Neural progenitor cell (in vitro differentiated cells): ENCODE measurements at places on chromosomes 13 and 19. TPM values are rescaled to one million over a fixed set of nuclear protein-coding genes. Genes with fewer than 3 reads are reported as not detected.

Gene LGALS7B
- not detected in 2 replicates for total RNA-seq

DNA sequence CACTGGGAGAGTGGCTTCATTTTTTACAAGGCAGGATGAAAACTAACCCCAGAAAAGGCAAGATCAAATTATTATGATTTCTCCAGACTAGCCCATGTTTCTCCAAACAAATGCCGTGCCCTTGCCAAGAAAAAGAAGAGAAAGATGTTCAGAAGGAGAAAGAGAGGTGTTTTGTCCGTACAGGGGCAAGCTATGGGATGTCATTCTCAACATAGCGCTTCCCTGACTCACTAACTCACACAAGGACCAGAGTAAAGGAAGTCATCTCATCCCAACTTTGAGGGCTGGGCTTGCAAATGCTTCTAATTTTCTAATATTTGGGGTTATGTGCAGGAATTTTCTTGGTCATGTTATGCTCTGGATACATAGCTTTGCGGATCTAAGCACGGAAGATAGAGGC lies 224.2 kb upstream of the MAB21L1 start:
- no peaks in the 10 kb centered on the region for H3K27me3 ChIP-seq
- no peaks in the 10 kb centered on the region for H3K36me3 ChIP-seq
- no peak overlapping the region for H3K27ac ChIP-seq
- DNase-seq: no peak
- peaks cover 8% of the 10 kb centered on the region for H3K4me1 ChIP-seq

GRCh38 chr19:5880604-5881078 lies 10.3 kb upstream of the FUT5 start:
- H3K27ac ChIP-seq: no peak overlapping the region
- DNase-seq: no peak
- no peaks in the 10 kb centered on the region for H3K27me3 ChIP-seq
- H3K36me3 ChIP-seq: no peaks in the 10 kb centered on the region

- no peaks in the 10 kb centered on the region for H3K4me1 ChIP-seq
- H3K27me3 ChIP-seq: no peaks in the 10 kb centered on the region
- no peak overlapping the region for H3K27ac ChIP-seq
- DNase-seq: no peak
- H3K36me3 ChIP-seq: no peaks in the 10 kb centered on the region
Measured at GRCh38 chr13:50715402-50716146, 127.9 kb downstream of the DLEU7 start.

DNA sequence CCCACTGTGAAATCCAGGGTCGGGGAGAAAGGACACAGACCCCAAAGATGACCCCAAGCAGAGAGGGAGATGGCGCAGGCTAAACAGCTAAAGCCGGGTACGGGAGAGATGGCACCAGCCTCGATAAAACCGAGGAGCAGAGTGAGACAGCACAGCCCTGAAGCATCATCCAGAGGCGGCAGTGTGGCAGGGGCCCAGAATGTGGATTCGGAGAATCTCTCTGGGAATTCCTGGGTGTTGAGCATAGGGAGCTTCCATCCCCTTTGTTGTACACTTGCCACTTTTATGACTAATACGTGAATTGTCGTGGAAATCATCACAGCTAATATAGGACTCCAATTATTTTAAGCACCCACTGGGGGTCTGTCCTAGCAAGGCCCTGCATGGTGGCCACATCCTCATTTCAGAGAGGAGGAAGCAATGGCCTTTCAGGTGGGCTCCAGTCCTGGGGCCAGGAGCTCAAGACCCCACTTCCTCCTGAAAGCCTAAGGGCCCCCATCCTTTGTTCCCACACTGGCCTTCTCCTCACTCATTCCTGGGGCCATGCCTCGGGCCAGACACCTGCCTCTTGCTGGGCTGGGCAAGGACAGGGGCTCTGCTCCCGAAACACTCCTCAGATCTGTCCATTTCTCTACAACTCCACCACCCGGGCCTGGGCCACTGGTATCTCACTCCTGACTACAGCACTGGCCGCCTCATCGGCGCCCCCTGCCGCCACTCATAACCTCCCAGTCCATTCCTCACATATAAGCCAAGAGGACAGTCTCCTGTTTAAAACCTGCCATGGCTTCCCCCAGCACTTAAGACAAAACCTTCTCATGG lies 29.3 kb upstream of the ATP1A3 start:
- peak; percentile 55 for DNase-seq
- no peaks in the 10 kb centered on the region for H3K36me3 ChIP-seq
- no peak overlapping the region for H3K4me3 ChIP-seq

- H3K4me3 ChIP-seq: no peak overlapping the region
- H3K4me1 ChIP-seq: peaks cover 3% of the 10 kb centered on the region
- H3K27ac ChIP-seq: no peak overlapping the region
Measured at GRCh38 chr13:48006396-48006795, 5.3 kb upstream of the SUCLA2 start.

GRCh38 chr19:1170938-1171754 lies 2.9 kb downstream of the SBNO2 start:
- no peak overlapping the region for H3K27ac ChIP-seq
- peak; percentile 40 for DNase-seq
- no peaks in the 10 kb centered on the region for H3K27me3 ChIP-seq
- no peaks in the 10 kb centered on the region for H3K36me3 ChIP-seq
- peak overlapping the region; percentile 79 for H3K4me3 ChIP-seq
- H3K4me1 ChIP-seq: peaks cover 17% of the 10 kb centered on the region

DNA sequence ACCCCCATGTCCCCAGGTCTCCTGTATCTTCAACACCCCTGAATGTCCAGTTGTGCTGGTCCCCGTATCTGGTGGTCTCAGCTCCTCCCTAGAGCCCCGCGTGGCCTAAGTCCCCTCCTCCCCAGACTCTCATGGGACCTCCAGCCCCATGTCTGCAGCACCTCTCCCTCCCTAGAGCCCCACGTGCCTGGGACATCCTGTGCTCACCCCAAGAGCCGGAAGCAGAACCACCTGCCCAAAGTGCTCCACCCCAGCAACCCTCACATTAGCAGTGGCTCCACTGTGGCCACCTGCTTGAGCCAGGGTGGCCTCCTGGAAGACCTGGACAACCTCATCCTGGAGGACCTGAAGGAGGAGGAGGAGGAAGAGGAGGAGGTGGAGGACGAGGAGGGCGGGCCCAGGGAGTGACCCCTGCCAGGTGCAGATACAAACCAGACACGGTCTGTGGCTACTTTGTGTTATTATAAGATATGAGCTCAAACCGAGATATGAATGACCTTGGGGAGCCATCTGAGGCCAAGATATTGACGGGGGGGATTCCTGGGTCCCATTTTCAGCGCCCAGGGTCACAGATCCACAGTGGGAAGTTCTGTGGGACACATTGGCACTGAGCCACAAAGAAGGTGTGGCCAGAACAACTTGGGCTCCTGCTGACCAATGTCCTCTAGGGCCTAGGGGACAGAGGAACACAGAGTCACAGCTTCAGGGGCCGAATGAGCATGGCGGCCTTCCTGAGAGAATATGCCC lies 6.0 kb downstream of the SHFL start:
- no peaks in the 10 kb centered on the region for H3K36me3 ChIP-seq
- DNase-seq: no peak
- H3K27me3 ChIP-seq: peaks cover 36% of the 10 kb centered on the region
- H3K27ac ChIP-seq: no peak overlapping the region
- H3K4me1 ChIP-seq: no peaks in the 10 kb centered on the region
- no peak overlapping the region for H3K4me3 ChIP-seq

DNA sequence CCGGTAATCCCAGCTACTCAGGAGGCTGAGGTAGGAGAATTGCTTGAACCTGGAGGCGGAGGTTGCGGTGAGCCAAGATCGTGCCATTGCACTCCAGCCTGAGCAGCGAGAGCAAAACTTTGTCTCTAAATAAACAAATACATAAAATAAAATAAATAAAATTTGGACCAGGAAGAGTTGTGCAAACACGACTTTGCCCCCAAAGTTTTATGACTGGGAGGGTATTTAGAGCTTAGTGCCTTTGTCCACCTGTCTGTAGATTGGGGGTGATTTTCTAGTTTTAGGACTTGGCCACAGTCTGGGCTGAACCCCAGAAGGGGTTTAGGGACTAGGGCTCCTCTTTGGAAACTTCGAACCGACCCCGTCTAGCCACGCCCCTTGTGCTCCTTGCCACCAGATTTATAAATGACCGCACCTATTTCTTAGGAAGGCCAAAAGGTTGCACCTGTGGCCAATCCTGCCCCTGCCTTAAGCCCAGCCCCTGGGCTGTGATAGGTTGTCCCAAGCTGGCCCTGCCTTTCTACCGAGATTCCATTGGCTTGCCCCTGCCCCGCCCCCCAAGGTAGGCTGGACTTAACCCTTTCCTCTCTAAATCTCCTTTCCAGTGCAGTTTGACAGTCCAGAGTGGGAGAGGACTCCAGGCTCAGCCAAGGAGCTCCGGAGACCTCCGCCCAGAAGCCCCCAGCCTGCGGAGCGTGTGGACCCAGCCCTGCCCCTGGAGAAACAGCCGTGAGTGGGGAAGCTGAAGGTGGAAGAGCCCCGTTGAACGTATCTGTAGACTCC lies 5.3 kb downstream of the SHD start:
- no peak overlapping the region for H3K4me3 ChIP-seq
- peaks cover 7% of the 10 kb centered on the region for H3K4me1 ChIP-seq
- H3K36me3 ChIP-seq: no peaks in the 10 kb centered on the region
- peaks cover 62% of the 10 kb centered on the region for H3K27me3 ChIP-seq
- no peak overlapping the region for H3K27ac ChIP-seq
- DNase-seq: peak; percentile 87

Gene PGLYRP1
- not detected in 2 replicates for total RNA-seq

Gene ZNF439
- total RNA-seq: 5.2 and 6.5 TPM in 2 replicates

Gene ICAM4
- 0.15 TPM in 1 of 2 replicates, not detected in the other for total RNA-seq

GRCh38 chr13:110716247-110716515 lies 2.7 kb downstream of the ING1 start:
- peak; percentile 57 for DNase-seq
- H3K4me3 ChIP-seq: peak overlapping the region; percentile 98
- H3K27ac ChIP-seq: peak overlapping the region; percentile 69
- no peaks in the 10 kb centered on the region for H3K36me3 ChIP-seq
- peaks cover 20% of the 10 kb centered on the region for H3K4me1 ChIP-seq

DNA sequence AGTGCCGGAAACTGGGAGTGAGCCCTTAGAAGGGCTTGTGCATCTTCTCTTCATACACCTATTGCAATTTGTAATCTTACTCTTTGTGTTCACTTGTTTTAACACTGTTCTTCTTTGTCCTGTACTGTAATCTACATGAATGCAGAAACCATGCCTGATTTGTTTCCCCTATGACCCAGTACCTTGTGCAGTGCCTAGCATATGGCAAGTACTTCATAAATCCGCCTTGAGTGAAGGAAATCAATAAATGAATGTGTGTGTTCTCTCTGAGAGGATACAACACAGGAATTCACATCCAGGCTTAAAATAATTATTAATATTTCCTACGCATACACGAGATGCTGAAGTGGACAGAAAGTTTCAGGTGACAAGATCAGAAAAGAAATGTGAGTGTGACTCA lies 172.6 kb downstream of the GPC6 start:
- H3K27ac ChIP-seq: no peak overlapping the region
- no peaks in the 10 kb centered on the region for H3K27me3 ChIP-seq
- no peak overlapping the region for H3K4me3 ChIP-seq
- H3K36me3 ChIP-seq: no peaks in the 10 kb centered on the region
